ENCODE measurements at places on chromosomes 3 and 15. TPM values are rescaled to one million over a fixed set of nuclear protein-coding genes. Genes with fewer than 3 reads are reported as not detected.

DNA sequence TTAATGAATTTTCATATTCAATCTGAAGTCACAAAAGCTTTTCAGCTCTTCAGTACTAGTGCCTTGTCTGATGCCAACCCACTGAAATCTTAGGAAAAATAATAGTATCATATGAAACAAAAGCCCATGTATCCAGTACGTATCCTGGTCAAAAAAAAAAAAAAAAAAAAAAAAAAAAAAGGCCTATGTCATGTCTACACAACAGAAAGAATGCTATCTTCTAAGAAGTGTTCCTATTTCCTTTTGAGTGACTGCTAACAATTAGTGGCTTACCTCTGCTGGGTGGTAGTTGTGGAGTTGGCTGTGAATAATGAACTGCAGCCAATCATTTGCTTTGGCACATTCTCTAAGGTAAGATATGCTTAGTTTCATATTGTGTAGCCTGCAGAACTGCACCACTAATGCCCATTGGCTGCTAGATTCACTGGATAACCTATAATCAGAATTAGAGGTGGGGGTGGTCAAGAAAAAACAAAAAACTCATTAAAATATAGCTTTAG is 59.6 kb downstream of the EIF3J start:
- DNase-seq: no peak

GRCh38 chr3:19645093-19645492 is 288.9 kb downstream of the EFHB start:
- DNase-seq: no peak

IL12A gene
- not detected for total RNA-seq

FBXO40 gene
- not detected for total RNA-seq

OIP5 gene
- 15.3 TPM for total RNA-seq

TIGIT gene
- 77.2 TPM for total RNA-seq
